NCI-H1436 treated with DMSO at 0.1 percent for 48 hours (cell line): ENCODE measurements at places on chromosomes 16 and 17.

- peak; percentile 19 for DNase-seq
These were observed 22.4 kb downstream of the C17orf75 start for GRCh38 chr17:32319548-32319905.

GRCh38 chr17:49631496-49631895, 46.4 kb downstream of the SPOP start:
- DNase-seq: no peak

- DNase-seq: no peak
These were observed 48.8 kb downstream of the PIMREG start for GRCh38 chr17:6492892-6493674.

- DNase-seq: no peak
These were observed 527.8 kb upstream of the PSMD7 start for GRCh38 chr16:73768786-73769203.

DNA sequence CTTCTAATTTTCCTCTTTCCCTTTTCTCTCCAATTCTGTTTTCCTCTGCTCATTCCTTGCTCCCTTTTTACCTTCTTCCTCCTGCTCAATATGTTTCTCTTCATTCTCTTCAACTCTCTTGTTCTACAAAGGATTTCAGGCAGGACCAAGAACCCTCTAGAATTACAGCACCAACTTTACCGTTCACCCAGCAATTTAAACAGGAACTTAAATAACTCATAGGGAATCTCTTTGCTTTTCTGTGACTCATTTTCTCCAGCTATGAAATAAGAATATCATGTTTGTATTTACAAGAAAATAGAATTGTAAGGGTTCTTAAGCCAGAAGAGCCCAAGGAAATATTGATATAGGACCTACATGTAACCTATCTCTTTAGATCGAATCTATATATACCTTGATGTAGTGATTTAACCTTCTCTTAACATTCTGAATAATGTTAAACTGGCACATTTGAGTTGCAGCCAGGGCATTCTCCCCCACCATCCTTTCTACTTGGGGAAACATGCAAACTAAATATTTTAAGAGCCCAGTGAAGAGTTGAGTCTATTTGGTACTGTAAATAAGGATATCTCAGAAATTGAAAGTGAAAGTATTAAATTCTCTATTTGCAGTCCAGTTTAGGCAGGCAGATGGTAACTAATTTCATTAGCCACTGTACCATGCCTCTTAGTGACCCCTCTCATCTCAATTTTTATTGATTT, 137.0 kb downstream of the ANKFN1 start:
- DNase-seq: no peak

DNA sequence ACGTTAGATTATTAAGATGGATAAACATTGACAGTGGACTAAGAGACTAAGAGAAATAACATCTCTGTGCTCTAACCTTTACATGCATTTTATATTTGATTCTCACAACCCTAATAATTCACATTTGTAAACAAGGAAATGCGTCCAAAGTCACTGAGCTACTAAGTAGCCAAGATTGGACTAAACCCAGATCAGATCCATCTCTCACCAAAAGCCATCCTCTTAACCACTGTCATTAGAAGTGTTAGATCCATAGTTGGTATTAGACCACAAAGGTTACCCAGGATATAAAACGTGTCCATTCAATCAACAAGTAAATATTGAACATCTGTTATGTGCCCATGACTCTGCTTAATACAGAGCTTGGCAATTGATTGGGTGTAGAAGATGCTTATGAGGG, 5.2 kb downstream of the HSD17B2 start:
- DNase-seq: no peak

- no peak for DNase-seq
These were observed 69.8 kb downstream of the TMEM100 start for GRCh38 chr17:55652825-55653224.

GRCh38 chr17:68878226-68878885, 76.8 kb downstream of the ABCA8 start:
- no peak for DNase-seq

GRCh38 chr16:56684256-56684925, 2.1 kb downstream of the MT1X start:
- no peak for DNase-seq

DNA sequence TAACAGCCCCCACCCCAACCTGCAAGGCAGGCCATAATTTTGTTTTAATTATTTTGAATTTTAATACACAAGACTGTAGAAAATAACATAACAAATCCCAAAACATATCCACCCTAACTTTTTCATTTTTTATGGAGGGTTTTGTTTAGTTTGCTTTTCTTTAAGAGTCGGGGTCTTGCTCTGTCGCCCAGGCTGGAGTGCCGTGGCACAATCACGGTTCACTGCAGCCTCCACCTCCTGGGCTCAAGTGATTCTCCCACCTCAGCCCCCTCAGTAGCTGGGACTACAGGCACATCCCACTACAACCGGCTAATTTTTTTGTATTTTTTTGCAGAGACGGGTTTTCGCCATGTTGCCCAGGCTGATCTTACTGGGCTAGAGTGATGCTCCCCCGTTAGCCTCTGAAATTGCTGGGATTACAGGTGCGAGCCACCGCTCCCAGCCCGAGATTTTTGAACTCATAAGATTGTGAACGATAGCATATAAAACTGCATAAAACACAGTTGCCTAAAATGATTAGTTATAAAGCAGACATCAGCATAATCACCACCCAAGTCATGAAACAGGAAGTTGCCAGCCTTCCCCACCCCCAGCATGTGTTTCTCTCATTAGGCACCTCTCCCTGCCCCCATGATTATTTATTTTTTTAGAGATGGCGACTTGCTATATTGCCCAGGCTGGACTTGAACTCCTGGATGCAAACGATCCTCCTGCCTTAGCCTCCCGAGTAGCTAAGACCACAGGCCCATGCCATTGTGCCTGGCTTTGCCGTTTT, 13.6 kb upstream of the DOC2B start:
- DNase-seq: no peak

DNA sequence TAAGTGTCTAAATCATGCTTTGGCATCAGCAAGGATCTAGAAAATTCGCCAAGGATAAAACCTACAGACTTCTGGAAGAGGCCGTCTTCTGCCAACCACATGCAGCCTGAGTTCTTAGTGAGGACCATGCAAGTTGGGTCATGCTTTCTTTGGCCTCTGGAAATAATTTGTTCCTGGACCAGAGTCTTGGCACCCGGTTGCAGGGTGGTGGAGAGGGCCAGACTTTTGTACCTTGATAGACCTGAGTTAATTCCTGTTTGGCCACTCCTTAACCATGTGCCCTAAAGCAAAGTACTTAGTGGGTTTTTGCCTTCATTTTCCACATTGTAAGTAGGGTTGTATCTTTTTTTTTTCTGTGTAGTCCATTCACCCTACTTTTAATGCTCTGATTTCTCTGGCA, 283.4 kb upstream of the IRX5 start:
- no peak for DNase-seq

- DNase-seq: no peak
These were observed 175.9 kb downstream of the IRF8 start for GRCh38 chr16:86074651-86075487.

DNA sequence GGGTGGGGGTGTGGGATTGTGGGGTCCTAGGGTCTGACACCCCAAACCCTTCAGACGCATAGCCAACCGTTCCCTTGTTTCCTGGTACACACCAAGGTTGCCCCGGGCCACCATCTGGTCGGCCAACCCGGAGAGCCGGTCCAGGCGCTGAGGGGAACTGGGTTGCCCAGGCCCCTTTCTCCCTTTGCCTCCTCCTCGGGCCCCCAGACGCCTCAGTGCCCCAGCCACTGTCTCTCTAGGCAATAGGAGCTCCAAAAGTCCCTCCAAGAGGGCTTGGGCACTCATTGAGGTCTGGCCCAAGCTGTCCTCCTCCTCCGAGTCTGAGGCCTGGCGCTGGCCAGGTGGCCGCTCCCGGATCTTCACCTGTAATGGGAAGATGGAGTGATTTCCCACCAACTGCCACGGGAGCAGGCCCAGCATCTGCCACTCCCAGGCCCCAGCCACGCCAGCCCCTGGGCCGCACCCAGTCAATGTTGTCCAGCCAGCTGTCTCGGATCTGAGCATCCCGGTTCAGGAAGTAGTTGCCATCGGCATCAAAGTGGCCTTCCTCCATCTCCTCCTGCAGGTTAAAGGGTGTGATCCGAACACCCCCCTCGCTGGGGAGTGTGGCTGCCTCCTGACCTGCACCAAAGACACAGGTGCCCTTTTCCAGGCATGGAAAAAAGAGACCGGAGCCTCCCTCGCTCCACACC, 1.5 kb downstream of the CD2BP2 start:
- no peak for DNase-seq

DNA sequence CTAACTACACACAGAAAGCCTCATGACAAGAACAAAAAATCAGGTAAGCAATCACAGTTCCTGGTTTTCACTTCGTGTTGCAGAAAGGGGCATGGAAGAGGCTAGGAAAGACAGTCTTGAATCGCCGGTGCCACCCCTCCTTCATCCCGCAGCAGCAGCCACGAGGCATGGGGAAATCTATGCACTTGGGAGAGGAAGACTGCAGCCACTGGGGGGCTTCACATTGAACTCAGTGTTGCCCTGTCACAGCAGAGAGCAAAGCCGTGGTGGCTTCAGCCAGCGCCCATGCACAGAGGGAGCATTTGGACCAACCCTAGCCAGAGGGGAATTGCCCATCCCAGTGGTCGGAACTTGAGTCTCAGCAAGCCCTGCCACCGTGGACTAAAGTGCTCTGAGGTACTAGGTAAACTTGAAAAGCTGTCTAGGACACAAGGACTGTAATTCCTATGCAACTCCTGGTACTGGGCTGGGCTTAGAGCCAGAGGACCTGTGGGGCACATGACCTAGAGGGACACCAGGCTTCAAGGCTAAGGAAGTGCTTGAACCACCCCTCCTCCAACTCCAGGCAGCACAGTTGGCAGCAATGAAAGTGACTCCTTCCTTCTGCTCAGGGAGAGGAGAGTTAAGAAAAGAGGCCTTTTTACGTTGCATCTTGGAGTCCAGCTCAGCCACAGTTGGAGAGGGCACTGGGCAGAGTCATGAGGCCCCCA, 35.2 kb upstream of the ATP2C2 start:
- DNase-seq: no peak

DNA sequence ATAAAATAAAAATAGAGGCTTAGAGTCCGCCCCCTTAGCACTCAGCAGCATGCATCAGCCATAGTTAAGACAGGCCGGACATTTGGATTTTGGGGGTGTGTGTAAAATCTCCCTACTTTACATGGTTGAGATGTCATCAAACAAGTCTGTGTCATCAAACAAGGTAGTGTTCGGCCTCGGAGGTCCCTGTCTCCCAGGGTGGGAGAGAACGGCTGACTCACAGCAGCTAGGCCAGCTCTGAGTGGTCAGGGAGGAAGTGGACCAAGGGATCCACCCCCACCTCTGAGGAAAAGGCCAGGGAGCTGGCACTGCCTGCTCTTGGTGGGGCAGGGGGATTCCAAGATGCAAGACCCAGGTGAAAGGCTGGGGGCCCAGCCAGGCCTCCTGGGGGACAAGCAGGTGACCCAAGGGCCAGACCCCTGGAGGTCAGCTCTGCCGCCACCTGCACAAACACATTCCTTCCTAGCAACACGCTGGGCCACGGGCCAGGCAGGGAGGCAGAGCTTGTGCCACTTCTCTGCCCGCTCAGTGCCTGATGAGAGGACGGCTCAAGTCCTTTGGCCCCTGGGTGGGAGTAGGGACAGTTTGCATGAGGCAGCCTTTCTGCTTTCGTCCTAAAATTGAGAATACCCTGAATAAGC, 28.5 kb downstream of the KIFC3 start:
- DNase-seq: no peak

GRCh38 chr16:86993426-86994110, 323.6 kb downstream of the C16orf95 start:
- no peak for DNase-seq

DNA sequence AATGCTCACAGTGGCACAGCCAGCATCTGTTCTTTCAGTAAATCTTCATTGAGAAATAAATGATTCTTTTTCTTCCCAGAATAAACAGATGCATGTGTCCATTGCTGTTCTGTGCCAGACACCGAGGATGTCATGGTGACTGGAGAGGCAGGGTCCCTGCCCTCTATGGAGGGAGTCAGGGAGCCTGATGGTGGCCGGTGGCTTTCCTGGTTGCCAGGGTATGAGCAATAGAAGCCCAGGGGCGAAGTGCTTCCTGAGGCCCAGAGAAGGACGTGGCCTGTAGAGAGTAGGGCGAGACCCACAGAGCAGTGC, 29.9 kb upstream of the NUDT16L1 start:
- DNase-seq: no peak

DNA sequence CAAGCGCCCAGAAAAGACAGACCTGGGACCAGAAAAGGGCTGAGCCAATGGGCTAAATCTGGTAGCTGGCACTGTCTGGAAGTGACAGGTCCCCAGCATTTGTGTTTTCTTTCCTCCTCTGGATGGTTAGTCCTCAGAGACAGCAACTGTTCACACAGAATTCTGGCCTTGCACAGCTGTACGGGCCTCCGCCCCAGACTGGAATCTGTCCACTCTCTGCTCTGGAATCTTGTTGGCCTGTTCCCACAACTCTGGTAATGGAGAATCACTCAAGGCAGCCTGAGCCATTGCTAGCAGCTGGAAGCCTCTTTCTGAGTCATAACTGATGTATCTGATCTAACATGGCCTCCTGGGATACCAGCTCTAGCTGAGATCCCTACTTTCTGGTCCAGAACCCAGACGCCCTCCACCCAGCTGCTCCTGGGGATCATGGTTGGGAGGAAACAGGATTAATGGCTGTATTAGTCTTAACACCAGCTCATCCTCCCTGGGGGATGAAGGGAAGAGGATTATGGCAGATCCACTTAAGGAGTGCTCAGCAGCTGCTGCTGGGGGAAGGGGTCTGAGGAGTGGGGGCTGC, 9.1 kb downstream of the ZNF668 start:
- DNase-seq: no peak

DNA sequence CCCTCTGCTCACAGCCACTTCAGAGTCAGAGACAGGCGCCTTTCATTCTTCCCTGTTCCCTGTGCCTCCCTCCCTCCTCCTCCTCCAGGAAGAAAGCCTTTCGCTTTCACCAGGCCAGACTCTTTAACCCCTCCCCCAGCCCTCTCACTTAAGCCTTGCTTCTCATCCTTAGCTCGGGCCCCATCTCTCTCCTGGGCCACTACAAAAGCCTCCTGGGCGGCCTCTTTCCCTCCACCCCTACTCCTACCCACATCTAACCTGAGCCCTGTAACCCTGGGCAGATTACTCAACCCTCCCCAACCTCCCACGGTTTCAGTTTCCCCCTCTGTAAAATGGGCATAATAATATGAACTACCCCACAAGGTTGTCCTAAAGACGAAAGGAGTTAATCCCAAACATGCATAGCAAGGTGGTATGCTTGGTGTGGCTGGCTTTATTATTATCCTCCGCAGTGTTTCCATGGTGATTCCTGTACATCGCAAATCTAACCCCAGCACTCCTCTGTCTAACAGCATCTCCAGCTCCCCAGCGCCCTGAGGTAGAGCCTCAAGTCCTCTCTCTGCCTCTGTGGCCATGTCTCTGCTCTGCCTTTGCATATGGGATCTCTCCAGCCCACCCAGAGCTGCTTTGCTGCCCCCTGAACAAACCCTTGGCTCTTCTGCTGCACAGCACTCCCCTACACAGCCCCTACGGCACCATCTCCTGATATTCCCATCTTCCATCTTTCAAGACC, 17.7 kb downstream of the PIMREG start:
- no peak for DNase-seq

GRCh38 chr16:27127308-27127707, 60.6 kb downstream of the C16orf82 start:
- DNase-seq: no peak
